ENCODE measurements at places on chromosomes 13 and 19.
A peak's percentile ranks its signal among the peaks of the same experiment; 100 is the strongest.

DNA sequence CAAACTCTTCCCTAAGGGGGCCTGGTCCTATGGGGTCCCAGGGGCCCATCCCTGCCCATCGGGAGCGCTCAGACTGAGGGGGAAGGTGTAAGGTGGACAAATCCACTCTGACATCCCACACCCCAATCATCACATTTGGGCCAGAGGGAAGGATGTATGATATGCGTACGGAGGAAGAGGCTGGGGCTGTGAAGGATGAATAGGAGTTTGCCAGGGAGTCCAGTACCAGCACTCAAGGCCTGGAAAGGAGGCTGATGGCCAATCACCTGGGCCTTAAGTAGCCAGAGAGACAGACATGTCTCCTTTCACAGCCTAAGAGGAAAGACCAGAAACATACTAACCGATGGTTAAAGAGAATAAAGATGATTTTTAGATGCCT is 14.9 kb downstream of the TJP3 start:
- DNase-seq: no peak

- no peak for DNase-seq
Measured at GRCh38 chr13:39363382-39363772, 239.6 kb downstream of the LHFPL6 start.

DNA sequence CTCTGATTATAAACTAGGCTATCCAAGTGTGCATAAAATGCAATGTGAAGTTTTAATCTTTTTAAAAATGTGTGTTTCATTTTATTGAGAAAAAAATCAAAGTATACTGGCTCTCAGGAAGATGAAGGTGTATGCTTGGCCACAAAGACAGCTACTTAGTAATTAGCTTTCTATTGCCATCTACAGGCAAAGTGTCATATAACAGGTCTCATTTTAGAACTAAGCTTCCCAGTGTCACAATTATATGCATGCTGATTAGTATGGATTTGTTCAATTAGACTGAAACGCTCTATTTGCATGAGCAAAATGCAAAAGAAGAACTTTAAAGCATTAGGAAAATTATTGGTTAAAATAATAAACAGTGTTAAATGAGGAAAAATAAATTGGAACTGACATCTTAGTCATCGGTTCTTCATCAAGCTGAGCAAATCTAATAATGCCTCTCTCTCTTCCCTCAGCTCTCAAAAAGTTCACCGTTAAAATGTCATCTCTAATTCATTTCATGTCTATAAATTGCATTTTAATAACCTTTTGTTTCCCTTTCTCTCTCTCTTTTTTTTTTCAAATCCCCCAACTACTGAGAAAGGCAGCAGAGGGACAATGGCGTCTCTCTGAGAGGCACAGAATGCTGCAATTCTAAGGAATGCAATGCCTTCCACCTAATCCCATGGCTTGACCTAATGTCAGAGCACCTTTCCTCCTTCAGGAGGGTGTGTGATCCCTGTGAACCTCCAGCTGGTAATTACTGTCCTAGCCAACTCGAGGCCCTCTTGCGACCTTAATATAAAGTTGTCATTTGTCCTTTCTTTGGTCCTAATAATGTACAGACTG is 313.1 kb upstream of the MAB21L1 start:
- DNase-seq: peak; percentile 29

- no peak for DNase-seq
Measured at GRCh38 chr13:41502673-41503072, 45.3 kb downstream of the RGCC start.

- no peak for DNase-seq
Measured at GRCh38 chr13:113808058-113808834, 49.2 kb downstream of the TMEM255B start.

GRCh38 chr19:49441960-49442350 is 628 bp upstream of the SLC17A7 start:
- no peak for DNase-seq

DNA sequence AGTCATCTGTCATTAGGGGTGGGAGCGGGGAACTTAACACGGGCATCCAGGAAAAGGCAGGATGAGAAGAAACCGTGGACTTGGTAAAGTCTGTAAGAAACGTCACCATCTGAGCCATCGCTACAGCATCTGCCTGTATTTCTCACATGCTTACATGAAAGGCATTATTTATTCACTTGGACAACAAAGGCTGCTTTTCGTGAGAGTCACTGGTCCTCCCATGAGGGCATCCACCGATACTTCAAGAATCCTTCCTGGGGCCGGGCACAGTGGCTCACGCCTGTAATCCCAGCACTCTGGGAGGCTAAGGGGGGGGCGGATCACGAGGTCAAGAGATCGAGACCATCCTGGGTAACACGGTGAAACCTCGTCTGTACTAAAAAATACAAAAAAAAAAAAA is 16.1 kb downstream of the ZNF446 start:
- DNase-seq: no peak

- DNase-seq: no peak
Measured at GRCh38 chr13:66673401-66673800, 556.7 kb downstream of the PCDH9 start.

GRCh38 chr19:14096272-14096992 is 5.9 kb upstream of the SAMD1 start:
- peak; percentile 65 for DNase-seq

DNA sequence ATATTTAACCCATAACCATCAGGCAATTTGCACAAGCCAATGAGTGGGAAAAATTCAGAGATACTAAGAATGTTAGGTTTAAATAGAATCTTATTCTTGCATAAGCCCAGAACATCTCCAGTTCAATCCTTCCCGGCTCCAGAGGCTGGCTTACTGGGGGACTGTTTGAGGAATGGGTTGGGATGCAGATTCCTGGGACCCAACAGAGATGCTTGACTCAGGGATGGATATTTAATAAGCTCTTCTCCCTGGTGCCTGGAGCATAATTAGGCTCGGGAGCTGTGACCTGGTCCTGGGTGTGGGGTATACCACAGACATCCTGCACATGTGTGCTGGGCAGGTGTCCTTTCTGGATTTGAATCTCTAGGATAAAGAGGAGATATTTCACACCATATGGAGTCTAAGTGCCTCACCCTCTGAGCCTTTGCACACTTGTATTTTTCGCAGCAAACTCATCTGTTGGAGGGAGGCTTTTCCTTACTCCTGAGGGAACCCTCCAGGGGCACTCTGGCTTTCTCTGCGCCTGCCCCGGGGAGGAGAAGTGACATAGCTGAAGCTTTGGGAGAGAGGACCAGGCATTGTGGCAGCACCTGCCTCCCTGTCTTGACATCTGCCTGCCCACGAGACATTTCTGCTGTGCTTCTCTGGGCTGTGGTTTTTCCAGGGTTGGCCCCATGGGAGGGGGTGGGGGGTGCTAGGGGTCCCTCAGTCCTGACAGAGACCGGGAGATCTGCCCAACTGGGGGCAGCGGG is 36.1 kb upstream of the ANKRD10 start:
- DNase-seq: no peak

DNA sequence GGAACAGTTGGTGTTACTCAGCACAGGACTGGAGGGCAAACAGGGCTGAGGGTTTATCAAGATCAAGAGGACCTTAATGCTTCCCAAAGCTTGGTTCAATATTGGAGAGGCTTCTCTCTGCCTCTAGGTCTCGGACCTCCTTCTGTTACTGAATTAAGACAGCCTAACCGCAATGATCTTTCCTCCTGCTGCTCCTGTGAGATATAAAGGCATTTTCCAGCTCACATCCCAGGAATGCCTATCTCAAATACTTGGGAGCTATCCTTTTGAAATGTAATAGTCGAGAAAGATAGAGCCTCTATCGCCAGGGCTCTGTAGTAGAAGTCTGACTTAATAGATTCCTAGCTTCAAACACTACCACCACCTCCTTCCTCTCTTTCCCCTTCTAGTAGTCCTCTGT is 1475.0 kb downstream of the SLITRK1 start:
- DNase-seq: no peak

DNA sequence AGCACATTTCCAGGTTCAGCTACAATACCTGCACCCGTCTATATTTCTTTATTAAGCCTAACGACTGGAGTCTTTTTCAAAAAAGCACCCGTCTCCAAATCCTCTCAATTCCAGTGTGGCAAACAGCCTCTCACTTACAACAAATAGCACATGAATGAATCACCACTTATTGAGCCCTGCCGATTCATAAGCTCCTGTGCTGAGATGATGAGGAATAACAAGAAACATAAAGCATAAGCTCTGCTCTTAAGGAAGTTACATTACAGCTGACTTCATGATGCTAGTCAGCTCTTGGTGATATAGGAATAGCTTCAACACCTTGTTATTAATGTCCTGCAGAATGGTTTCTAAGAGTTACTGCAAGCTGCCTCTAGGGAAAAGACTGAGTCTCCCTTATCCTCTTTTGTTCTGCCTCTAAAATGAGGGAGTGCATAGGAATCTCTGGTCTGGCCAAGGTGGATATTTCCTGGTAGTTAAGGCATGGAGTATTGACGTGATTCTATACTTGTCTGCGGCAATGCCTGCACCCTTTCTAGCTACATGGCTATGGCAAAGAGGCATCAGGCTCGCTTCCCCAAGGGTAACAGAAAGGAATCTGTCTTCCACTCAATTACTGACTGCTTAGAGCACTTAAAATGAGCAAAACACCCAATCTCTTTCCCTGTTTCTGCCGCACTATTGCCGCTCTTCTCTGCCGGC is 195.7 kb downstream of the KLF12 start:
- no peak for DNase-seq

DNA sequence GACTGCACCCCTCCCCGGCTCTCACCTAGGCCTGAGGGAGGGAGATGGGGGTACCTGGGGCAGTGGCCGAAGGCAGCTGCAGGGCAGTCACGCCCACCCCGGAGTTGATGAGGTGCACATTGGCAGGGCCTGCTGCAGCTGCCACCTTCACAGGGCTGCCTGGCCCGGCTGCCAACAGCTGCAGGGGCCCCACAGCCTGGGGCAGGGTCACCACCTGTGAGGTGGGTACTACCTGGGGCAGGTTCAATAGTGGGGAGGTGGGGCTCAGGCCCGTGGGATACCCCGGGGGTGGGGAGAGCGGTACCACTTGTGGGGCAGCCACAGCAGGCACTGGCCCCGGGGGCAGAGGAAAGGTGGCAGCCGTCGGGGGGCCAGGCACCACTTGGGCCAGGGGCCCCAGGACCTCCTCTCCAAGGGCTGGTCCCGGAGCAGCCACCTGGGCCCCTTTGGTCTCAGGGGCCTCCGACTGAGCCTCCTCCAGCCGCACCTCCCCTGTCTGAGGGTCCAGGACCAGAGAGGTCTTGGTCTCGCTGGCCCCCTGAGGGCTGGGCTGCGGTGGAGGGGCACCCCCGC is 2.7 kb downstream of the SIX5 start:
- peak; percentile 70 for DNase-seq

Data from H7 (cell line).